ENCODE measurements at places on chromosomes 7 and 10.
A peak's percentile ranks its signal among the peaks of the same experiment; 100 is the strongest.

- no peaks in the 10 kb centered on the region for H3K36me3 ChIP-seq
- no peak for DNase-seq
- no peak overlapping the region for H3K4me3 ChIP-seq
- no peaks in the 10 kb centered on the region for H3K4me1 ChIP-seq
These were observed 26.6 kb upstream of the PURB start for GRCh38 chr7:44911911-44912310.

GRCh38 chr10:11685787-11686218 is 56.4 kb upstream of the ECHDC3 start:
- peaks cover 29% of the 10 kb centered on the region for H3K27me3 ChIP-seq
- H3K27ac ChIP-seq: no peak overlapping the region
- no peaks in the 10 kb centered on the region for H3K36me3 ChIP-seq
- peaks cover 4% of the 10 kb centered on the region for H3K4me1 ChIP-seq
- peak overlapping the region; percentile 76 for H3K4me3 ChIP-seq
- DNase-seq: peak; percentile 50

DNA sequence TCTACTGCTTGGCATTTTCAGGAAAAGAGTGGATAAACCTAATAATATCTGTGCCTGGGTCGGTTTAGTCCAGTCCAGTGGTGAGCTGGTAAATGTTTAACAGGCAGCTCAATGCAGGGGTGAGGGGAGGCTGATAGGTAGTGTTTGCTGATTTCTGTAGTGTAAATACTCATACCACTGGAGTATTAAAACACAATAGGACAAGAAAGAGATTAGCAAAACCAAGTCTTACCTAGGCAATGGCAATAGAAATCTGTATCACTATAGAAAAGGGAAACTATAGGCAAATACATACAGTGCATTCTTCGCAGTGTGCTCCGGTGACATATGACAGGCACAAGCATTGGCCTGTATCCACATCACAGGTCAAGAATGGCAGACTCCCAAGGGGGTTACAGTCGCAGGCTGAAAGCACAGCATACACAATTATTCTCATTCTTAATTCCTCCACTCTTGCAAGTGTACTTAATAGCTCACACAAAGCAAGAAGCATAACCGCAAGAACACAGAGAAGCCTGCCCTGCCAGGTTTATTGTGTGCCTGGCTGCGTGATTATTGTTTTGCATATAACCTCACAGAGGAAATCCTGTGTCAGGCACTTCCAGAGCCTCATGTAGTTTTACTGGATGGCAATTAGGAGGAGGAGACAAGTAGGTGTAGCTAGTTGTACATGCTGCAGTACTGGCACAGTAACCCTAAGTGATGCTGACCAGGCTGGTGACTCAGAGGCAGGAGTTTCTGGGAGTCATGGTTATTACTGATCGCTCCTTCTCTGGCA is 35.0 kb downstream of the LAMB4 start:
- H3K4me1 ChIP-seq: peaks cover 8% of the 10 kb centered on the region
- H3K36me3 ChIP-seq: no peaks in the 10 kb centered on the region
- H3K27ac ChIP-seq: peak overlapping the region; percentile 83
- no peaks in the 10 kb centered on the region for H3K27me3 ChIP-seq

DNA sequence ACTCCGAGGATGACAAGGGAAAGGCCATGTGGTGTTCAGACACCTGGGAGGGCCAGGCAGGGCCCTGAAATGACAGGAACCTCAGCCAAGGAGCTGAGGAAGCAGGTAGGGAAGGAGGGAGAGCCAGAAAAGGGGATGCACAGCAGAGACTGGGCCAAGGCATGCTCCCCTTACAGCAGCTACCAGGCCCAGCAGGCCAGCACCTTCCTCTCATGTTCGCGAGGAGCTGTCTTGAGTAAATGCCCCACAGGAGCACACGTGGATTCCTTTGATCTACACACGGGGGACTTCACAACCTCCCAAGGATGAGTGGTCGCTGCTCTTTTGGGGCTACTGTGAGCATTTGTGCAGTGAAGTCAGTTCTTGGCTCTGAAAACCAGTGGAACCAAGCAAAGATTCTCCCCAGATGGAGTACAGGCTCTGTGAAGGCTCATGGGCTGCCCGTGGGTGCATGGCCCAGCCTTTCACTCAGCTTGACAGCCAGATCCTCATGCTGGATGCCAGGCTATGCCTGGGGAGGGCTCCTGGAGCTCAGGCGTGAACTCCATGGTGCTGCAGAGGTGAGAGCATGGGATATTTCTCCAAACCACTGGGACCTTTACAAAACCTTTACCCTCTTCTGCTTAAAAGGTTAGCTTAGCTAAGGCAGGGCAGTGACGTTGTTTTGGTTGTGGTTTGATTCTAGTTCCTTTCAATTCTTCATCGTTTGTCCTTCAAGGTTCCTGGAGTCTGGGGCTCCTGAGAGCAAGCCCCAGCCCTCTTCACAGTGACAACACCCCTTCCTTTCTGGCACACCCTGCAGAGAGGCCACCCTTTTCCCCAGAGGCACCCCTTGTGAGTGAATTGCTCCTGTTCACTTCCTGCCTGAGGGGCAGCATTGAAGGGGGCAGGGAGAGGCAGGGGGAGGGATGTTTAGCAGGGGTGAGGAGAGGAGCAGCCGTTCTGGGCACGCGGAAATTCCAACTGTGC is 74.2 kb upstream of the ZPBP start:
- no peaks in the 10 kb centered on the region for H3K4me1 ChIP-seq
- no peak overlapping the region for H3K27ac ChIP-seq
- H3K36me3 ChIP-seq: no peaks in the 10 kb centered on the region
- H3K27me3 ChIP-seq: no peaks in the 10 kb centered on the region

DNA sequence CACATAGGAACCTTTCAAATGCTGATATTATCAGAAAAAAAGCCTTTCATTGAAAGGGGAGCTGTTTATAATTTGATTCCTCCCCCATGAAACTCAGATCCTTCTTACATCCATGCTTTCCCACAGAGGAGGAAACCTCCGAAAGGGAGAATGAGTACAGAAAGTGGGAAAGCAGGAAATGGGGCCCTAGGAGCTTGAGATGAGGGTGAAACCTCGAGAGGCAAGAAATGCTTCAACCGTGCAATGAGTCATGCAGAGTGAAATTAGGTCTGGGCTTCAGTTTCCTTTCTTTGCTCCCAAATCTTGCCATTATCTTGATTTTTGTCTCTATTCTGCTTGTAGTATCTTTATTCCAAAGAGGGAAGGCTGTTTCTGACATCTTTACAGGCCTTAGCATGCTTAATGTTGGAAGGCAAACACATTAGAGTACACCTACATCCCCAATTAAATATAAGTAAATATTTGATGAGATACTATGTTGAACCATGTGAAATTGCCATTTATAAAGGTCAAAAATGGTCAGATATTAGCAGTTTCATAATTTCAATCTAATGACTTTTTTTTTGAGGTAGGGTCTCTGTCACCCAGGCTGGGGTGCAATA is 79.1 kb downstream of the NAMPT start:
- no peak overlapping the region for H3K4me3 ChIP-seq
- DNase-seq: peak; percentile 55
- H3K4me1 ChIP-seq: peaks cover 6% of the 10 kb centered on the region

- no peaks in the 10 kb centered on the region for H3K27me3 ChIP-seq
- peak; percentile 98 for DNase-seq
- H3K4me1 ChIP-seq: peaks cover 23% of the 10 kb centered on the region
- no peaks in the 10 kb centered on the region for H3K36me3 ChIP-seq
These were observed 2.1 kb upstream of the BNIP3 start for GRCh38 chr10:131983780-131984179.

- peaks cover 8% of the 10 kb centered on the region for H3K4me1 ChIP-seq
- H3K27ac ChIP-seq: no peak overlapping the region
- DNase-seq: peak; percentile 19
- peaks cover 5% of the 10 kb centered on the region for H3K36me3 ChIP-seq
- no peaks in the 10 kb centered on the region for H3K27me3 ChIP-seq
These were observed 477 bp upstream of the FBXW4 start for GRCh38 chr10:101695404-101695890.

- H3K4me1 ChIP-seq: no peaks in the 10 kb centered on the region
- no peak for DNase-seq
- H3K36me3 ChIP-seq: no peaks in the 10 kb centered on the region
- no peaks in the 10 kb centered on the region for H3K27me3 ChIP-seq
- no peak overlapping the region for H3K27ac ChIP-seq
These were observed 391.7 kb upstream of the FZD8 start for GRCh38 chr10:36033808-36034207.

GRCh38 chr7:71775648-71776047 is 636.5 kb downstream of the CALN1 start:
- H3K36me3 ChIP-seq: no peaks in the 10 kb centered on the region
- no peaks in the 10 kb centered on the region for H3K27me3 ChIP-seq
- no peak for DNase-seq
- H3K4me3 ChIP-seq: no peak overlapping the region
- H3K4me1 ChIP-seq: no peaks in the 10 kb centered on the region

DNA sequence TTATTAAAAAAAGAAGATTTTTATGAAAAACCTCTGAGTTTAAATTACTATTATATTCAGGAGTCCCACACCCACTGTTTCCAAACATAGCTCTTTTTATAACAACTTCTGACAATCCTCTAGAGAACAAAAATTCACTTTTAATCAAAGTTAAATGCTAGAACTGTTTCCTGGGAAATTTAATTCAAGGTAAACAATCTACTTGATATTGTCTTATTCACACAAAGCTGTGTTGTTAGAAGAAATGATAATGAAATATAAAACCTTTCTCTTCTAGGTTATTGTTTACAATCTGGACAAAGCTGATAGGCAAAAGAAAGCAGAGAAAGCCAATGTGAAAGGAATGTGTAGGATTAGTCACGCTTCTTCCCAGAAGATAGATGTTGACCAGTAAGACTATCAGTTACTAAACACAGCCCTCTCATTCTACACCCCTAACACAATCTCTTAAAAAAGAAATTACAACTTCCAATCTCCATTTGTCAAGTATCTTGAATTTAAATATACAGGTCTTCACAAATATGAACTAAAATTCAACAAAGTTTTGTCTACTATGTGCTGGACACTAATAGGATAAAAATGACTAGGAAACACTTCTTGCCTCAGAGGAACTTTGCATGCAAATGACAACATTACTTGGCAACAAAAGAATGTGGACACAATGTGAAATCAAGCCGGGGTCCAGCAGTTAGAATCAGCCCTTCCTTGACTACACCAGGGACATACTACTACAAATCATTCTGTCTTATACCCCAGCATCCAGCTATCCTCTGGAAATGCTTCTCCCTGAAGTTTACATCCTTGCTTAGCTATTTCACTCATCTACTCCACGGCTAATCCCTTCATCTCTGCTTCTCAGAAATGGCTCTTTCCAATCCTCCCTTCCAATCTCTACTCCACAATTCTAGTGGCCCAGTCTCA is 123.7 kb downstream of the IMMP2L start:
- H3K4me3 ChIP-seq: peak overlapping the region; percentile 50
- no peaks in the 10 kb centered on the region for H3K27me3 ChIP-seq
- no peaks in the 10 kb centered on the region for H3K36me3 ChIP-seq

DNA sequence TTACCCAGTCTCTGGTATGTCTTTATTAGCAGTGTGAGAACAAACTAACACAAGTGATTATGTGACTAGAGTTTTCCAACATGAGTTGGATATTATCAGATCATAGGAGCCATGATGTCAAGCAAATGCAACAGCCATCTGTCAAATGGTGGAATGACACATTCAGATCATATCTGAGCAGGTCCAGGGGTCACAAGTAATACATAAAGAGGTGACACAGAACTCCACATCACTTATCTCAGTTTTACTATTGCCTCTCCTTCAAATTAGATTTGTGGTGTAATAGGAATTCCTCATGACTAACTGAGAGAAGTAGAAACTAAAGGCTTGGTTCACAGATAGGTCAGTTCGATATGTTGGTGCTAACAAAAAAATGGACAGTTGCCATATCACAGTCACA is 12.2 kb upstream of the SAMD9L start:
- no peaks in the 10 kb centered on the region for H3K4me1 ChIP-seq
- peak; percentile 44 for DNase-seq
- H3K27me3 ChIP-seq: no peaks in the 10 kb centered on the region

DNA sequence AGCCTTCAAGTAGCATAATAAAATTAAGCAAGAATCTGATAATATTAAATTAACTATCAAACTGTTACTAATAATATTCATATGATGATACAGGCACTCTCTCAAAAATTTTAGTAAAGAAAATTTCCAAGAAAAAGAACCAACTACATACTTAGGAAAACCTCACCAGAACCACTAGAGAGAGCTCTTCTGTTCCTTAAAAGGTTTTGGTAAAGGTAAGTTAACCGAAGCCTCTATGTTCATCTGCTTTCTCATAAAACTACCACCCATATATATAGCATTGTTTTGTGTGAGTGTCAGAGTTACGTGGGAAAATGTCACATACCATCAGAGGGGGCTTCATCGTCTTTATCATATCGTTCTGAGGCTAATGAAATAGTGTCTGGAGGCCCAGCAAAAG is 20.7 kb downstream of the SKAP2 start:
- no peak overlapping the region for H3K4me3 ChIP-seq
- H3K36me3 ChIP-seq: no peaks in the 10 kb centered on the region
- H3K27ac ChIP-seq: no peak overlapping the region
- no peak for DNase-seq

GRCh38 chr10:99908512-99908911 is 101.2 kb downstream of the DNMBP start:
- no peak overlapping the region for H3K4me3 ChIP-seq
- H3K27ac ChIP-seq: no peak overlapping the region
- peak; percentile 20 for DNase-seq
- peaks cover 56% of the 10 kb centered on the region for H3K36me3 ChIP-seq
- H3K4me1 ChIP-seq: peaks cover 15% of the 10 kb centered on the region

DNA sequence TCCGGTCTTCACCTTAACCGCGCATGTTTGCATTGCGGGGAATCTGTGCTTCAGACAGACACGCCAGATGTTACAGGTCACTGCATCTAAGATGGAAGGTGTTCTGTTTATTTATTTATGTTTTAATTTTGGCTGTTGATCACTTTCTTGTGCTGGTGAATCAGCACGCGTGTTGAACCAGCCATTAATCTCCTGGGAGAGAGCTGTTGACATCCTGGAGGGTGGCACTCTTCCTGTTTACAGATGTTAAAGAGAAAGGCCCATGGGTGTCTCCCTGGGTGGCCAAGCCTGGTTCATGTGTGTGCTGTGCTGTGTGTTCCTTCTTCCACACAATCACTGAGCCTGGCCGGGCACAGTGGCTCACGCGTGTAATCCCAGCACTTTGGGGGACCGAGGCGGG is 355.3 kb downstream of the PAXIP1 start:
- no peaks in the 10 kb centered on the region for H3K27me3 ChIP-seq
- H3K4me1 ChIP-seq: no peaks in the 10 kb centered on the region
- H3K27ac ChIP-seq: no peak overlapping the region
- no peak for DNase-seq
- no peak overlapping the region for H3K4me3 ChIP-seq

- peak; percentile 19 for DNase-seq
- H3K4me3 ChIP-seq: no peak overlapping the region
- H3K27ac ChIP-seq: no peak overlapping the region
- H3K27me3 ChIP-seq: no peaks in the 10 kb centered on the region
These were observed 199.6 kb upstream of the CELF2 start for GRCh38 chr10:10818082-10818481.
